ENCODE measurements at places on chromosomes 12 and 14. TPM values are rescaled to one million over a fixed set of nuclear protein-coding genes. Genes with fewer than 3 reads are reported as not detected.

BIN2 gene
- not detected for total RNA-seq

ZNF219 gene
- 12.8 TPM for total RNA-seq

DNA sequence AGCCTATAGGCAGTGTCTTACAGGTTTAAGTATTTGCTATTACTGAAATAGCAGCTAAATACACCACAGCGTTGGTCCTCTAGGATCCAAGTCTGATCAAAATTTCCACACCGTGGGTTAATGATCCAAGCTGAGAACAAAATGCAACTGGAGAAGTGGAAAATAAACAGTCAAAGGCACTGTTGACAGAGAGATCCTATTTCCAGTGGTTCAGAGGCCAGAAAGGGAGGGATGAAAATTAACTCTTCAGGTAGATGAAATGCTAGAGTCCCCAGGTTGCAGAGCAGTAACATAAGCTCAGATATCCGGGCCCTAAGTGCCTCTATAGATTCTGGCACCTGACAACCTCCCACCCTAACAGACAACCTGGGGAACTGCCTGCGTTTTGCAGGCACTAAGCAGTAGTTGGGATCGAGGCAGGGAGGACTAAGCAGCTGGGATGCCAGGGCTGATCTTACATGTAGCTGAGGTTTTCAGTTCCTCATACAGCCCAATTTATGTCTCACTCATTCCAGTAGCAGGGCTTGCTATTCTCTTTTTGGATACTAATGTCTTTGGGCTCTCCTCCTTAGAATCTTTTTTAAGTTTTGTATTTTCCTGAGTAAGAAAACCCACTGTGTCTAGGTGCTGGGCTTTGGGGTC, 42.7 kb upstream of the CRACR2A start:
- no peak overlapping the region for H3K27ac ChIP-seq
- H3K4me1 ChIP-seq: no peaks in the 10 kb centered on the region
- DNase-seq: no peak
- H3K27me3 ChIP-seq: peaks cover 1% of the 10 kb centered on the region

- no peak overlapping the region for H3K27ac ChIP-seq
- H3K27me3 ChIP-seq: no peaks in the 10 kb centered on the region
- no peaks in the 10 kb centered on the region for H3K4me1 ChIP-seq
- no peak overlapping the region for H3K4me3 ChIP-seq
- DNase-seq: no peak
These were observed 76.3 kb downstream of the SCFD1 start for GRCh38 chr14:30698463-30698862.
